ENCODE measurements at places on chromosomes 6 and 20.

DNA sequence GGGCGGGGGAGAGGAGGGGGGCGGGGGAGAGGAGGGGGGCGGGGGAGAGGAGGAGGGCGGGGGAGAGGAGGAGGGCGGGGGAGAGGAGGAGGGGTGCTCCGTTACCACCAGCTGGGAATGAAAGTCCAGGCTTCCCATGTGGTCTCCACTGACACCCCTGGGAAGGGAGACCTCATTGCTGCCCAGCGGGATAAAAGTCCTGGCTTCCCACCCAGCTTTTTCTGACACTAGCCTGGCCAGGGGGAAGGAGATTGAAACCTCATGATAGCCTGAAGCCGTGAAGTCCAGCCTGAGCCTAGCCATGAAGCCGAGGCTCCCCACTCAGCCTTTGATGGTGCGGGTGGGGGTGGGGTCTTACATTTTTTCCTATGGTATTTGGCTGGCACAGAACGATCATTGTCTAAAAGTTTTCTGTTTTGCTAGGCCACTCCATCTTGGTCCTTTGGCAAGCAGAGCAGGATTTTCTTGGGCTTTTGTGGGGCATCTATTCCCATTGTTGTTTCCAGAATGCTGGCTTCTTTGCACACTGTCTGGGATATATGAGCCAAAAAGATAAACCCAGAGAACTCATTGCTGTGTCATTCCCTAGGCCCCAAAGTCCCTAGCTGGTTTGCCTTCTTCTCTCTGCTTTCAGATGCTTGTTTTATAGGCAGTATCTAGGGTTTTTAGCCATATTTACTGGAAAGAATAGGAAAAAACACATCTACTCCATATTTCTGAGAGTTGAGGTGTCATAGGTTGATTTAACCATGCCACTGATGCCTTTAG is 67.9 kb upstream of the RNF24 start:
- H3K4me3 ChIP-seq: no peak overlapping the region
- no peaks in the 10 kb centered on the region for H3K27me3 ChIP-seq
- H3K27ac ChIP-seq: no peak overlapping the region
- no peak for DNase-seq
- H3K4me1 ChIP-seq: peaks cover 29% of the 10 kb centered on the region

DNA sequence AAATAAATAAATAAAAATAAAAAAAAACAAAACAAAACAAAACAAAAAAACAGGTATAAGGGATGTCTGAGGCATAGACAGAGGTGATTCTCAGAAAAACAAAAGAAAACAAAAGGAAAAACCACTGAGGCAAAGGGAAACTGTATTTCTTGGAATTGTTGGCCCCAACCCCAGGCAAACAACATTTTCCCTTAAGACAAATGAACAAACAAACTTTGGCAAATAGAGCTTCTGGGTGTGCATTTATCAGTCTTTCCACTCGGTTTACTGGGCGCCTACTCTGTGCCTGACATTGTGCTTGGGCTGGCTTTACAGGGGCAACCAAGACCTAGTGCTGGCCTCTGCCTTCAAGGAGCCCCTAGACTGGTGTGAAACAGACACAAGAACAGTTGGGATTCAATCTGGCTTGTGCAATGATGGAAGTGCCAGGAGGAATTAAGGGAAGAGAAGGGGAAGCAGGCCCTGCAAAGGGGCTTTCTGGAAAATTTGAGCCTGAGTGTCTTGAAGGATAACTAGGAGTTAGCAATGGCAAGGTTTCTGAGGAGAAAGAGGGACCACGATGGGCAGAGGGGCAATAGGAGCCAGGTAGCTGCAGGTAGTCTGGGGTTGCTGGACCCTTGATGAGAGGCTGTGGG is 33.8 kb upstream of the IER3 start:
- H3K4me1 ChIP-seq: peaks cover 17% of the 10 kb centered on the region
- H3K27ac ChIP-seq: no peak overlapping the region
- DNase-seq: no peak

DNA sequence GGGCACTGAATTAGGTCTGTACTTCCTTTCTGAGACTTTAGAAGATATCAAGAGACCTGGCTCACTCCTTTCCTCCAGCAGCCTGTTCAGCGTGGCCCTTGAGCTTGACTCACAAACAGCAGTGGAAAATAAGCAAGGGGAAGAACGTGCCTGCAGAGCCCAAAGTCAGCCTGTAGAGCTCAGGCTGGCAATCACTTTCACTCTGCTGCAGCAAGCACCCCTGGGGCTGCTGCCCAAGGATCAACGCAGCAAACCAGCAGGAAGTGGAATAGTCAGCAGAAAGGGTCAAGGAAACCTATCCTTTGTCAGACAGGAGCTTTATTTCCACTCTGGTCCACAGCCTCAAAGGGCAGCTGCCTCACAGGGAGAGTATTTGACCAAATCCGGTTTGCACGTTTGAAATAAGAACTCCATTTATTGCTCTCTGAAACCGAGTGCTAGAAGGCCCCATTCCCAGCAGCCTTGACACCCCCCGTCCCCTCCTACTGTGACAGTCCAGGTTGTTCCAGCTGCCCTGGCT is 77.4 kb downstream of the PRDM1 start:
- DNase-seq: no peak
- no peak overlapping the region for H3K27ac ChIP-seq
- no peaks in the 10 kb centered on the region for H3K27me3 ChIP-seq
- no peaks in the 10 kb centered on the region for H3K36me3 ChIP-seq

DNA sequence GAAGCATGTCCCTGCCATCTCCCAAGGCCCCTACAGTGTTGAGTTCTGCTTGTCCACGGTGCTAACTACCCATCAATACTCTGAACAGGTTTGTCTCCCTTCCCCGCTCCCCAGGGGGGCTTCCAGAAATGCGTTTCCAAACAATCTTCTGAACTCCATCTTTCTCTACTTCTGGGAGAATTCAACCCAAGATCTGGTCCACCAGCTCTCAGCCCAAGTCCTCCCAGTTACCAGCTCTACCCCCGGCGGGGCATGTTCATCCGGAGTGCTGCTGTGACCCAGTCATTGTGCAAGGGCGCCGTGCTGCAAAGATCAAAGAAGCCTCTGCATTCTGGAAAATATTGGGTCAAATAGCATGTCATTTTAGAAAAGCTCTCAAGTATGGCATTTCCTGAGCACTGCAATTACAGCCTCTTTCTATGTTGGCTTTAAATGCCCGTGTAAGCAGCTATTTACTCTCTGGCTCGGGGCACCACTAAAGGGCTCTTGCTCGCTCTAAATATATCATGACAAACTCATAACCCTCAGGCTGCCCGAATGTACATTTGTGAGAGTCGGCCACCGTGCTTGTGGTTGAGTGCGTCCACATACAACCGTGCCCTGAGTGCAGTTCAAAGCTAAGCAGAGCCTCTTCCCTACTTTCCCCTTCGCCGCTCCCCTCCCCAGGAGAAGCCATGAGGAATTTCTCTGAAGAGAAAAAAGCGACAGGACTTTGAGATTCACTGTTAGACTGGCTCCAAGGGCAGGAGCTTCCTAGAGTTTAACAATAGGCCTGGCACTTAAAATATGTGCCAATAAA is 71.6 kb downstream of the BANF2 start:
- H3K27ac ChIP-seq: no peak overlapping the region
- no peak overlapping the region for H3K4me3 ChIP-seq
- DNase-seq: no peak
- no peaks in the 10 kb centered on the region for H3K27me3 ChIP-seq

DNA sequence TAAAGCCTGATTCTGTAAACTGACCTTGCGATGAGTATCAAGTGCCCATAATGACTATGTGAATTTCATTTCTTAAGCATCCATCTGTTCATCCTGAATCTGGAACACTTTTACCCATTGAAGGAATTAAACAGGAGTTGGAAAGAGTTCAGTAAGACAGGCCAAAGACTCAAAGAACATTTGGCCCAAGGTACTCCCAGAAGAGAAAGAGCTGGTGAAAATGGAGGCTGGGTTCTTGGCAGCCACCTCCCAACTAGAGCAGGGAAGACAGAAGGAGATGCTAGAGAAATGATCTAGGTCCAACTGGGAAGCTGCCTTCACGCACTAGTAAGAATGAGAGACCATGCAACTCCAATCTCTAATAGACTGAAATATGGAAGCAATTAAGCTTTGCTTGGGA is 290.8 kb upstream of the RNF24 start:
- H3K4me3 ChIP-seq: no peak overlapping the region
- DNase-seq: no peak
- no peaks in the 10 kb centered on the region for H3K27me3 ChIP-seq
- H3K27ac ChIP-seq: no peak overlapping the region

DNA sequence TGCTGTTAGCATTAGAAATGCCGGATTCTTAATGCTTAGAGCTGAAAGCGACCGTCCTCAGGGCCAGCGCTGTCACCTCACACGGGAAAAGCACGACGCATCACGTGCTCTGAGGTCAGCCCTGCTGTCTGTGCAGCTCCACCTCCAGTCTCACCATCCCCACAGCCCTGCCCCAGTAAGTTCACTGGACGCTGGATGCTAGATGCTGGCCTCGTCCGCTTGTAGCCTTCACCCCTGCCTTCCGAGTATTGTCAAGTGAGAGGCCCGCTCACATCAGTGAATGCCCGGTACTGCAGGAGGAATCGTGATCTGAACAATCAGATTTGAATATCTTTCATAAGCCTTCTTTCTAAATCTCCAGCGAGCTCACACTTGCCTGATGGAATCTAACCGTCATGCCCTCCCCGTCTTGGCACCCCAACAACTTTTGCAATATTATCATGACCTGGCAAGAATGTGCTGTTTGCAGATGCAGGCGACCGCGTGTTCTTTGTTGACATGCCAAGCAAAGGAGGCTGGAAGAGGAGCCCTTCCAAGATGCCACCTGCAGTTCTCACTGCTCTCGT is 64.9 kb downstream of the DLL1 start:
- no peak overlapping the region for H3K27ac ChIP-seq
- no peaks in the 10 kb centered on the region for H3K4me1 ChIP-seq
- no peaks in the 10 kb centered on the region for H3K36me3 ChIP-seq
- H3K4me3 ChIP-seq: no peak overlapping the region
- no peaks in the 10 kb centered on the region for H3K27me3 ChIP-seq
- no peak for DNase-seq

GRCh38 chr20:32965581-32966373 is 38.5 kb downstream of the SUN5 start:
- H3K4me1 ChIP-seq: peaks cover 58% of the 10 kb centered on the region
- H3K27ac ChIP-seq: peak overlapping the region; percentile 85
- DNase-seq: peak; percentile 44
- no peaks in the 10 kb centered on the region for H3K27me3 ChIP-seq
- no peaks in the 10 kb centered on the region for H3K36me3 ChIP-seq

- no peaks in the 10 kb centered on the region for H3K36me3 ChIP-seq
- DNase-seq: no peak
- no peaks in the 10 kb centered on the region for H3K27me3 ChIP-seq
- H3K4me3 ChIP-seq: no peak overlapping the region
Measured at GRCh38 chr20:33875534-33876026, 64.4 kb downstream of the CHMP4B start.

DNA sequence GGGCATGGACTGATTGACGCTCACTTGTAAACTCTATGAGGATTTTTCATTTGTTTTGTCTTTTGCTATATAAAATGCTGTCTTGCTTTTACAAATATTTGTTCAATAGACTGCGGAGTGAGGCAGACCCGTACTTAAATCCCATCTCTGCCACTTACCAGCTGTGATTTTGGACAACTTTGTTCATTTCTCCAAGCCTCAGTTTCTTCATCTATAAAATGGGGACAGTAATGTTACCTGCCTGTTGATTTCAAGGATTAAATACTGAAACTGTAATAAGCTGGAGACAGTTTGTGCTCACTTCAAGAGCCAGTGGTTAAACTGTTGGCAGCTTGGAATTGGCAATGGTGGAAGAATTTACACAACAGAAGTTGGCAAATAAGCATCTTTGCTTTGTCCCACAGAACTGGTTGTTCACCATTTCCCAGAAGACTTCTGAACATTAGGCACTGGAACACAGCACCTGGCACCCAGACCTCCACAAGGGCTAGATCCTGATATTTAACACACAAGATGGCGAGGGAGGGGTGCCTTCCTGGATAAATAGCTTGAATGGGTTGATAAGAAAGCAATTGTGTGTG is 479.2 kb downstream of the QKI start:
- no peaks in the 10 kb centered on the region for H3K27me3 ChIP-seq
- no peak overlapping the region for H3K27ac ChIP-seq
- DNase-seq: no peak
- no peaks in the 10 kb centered on the region for H3K4me1 ChIP-seq
- no peaks in the 10 kb centered on the region for H3K36me3 ChIP-seq

GRCh38 chr6:158816803-158817727 is 2.1 kb downstream of the EZR start:
- H3K27me3 ChIP-seq: no peaks in the 10 kb centered on the region
- DNase-seq: peak; percentile 48
- peaks cover 40% of the 10 kb centered on the region for H3K4me1 ChIP-seq
- peaks cover 4% of the 10 kb centered on the region for H3K36me3 ChIP-seq

DNA sequence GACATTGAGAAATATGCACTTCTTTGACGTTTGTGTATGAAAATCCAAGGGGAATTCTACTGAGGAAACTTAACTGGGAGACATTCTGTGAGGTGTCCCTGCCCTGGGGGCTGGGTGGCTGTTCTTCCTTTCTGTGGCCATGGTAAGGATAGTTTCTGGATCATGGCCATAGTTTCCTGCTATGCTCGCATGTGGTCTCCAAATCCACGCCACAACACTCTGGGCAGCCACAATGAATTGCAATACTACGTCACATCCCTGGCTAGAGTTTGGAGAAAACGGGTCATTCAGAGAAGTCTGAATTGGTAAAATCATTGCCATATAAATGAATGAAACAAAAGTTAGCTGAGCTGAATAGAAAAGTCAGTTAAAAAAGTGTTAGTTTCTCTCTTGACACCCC is 230.6 kb downstream of the UTRN start:
- peaks cover 27% of the 10 kb centered on the region for H3K36me3 ChIP-seq
- no peak overlapping the region for H3K27ac ChIP-seq
- H3K27me3 ChIP-seq: no peaks in the 10 kb centered on the region
- H3K4me3 ChIP-seq: no peak overlapping the region
- DNase-seq: no peak

- no peaks in the 10 kb centered on the region for H3K4me1 ChIP-seq
- DNase-seq: no peak
- H3K4me3 ChIP-seq: no peak overlapping the region
- H3K36me3 ChIP-seq: no peaks in the 10 kb centered on the region
- H3K27me3 ChIP-seq: no peaks in the 10 kb centered on the region
Measured at GRCh38 chr20:60238992-60239660, 280.9 kb downstream of the CDH26 start.

DNA sequence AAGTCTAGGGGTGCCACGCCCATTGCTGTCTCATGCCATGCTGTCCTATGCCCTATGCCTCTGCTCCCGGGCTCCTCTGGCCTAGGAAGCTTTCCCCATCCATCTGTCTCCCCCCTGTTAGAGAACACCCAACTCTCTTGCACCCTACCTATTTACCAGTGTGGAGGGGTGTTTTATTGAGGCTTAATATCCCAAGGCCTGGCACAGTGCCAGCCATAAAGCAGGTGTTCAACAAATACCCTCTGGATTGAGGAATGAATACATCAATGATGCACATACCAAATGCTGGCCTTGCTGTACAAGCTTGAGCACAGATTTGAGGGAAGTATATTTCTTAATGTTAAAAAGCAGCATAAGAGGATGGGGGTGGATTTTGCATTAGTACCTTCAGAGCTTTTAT is 38.3 kb downstream of the METTL24 start:
- no peaks in the 10 kb centered on the region for H3K36me3 ChIP-seq
- no peak overlapping the region for H3K4me3 ChIP-seq
- H3K27me3 ChIP-seq: no peaks in the 10 kb centered on the region
- H3K27ac ChIP-seq: no peak overlapping the region
- no peak for DNase-seq
- H3K4me1 ChIP-seq: no peaks in the 10 kb centered on the region

- no peaks in the 10 kb centered on the region for H3K4me1 ChIP-seq
- no peak overlapping the region for H3K27ac ChIP-seq
- no peak overlapping the region for H3K4me3 ChIP-seq
Measured at GRCh38 chr20:58064411-58065010, 163.9 kb downstream of the ANKRD60 start.
